ENCODE measurements at places on chromosomes 7 and 10.

GRCh38 chr7:100065452-100066186 is 15.9 kb downstream of the ZNF3 start:
- DNase-seq = no peak

DNA sequence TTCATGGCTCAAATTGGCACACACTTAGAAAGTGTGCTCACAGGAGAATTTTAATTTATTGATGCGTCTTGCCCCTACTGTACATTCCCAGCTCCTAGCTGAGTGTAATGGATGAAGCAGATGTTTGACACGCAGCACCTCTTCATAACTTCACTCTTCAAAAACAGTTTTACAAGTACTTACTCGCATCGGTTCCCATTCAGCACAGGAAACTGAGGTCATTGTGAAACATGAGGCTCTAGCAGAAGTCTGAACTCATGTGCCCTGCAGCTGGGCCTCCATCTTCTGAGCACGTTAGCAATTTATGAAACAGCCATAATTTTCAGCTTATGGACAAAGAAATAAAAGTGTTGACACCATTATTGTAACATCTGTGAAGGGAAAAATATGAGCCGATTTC is 558.9 kb upstream of the MGMT start:
- DNase-seq = no peak

DNA sequence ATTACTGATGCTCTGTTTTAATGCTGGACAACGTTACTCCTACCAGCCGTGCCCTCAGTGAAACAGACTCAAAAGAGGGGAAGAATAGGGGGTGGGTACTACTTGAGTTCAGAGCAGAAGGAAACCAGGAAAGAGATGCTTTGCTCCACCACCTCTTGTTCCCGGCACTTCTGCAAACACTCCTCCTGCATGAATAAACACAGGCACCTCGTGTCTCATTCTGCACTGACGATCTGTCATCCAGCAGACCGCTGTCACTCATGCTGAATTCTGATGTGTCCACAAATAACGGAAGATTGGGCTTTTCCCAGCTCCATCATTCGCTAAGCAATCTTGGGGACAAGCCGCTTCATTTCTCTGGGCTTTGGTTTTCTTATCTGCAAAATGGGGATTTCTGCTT is 26.7 kb downstream of the YWHAG start:
- DNase-seq = no peak

DNA sequence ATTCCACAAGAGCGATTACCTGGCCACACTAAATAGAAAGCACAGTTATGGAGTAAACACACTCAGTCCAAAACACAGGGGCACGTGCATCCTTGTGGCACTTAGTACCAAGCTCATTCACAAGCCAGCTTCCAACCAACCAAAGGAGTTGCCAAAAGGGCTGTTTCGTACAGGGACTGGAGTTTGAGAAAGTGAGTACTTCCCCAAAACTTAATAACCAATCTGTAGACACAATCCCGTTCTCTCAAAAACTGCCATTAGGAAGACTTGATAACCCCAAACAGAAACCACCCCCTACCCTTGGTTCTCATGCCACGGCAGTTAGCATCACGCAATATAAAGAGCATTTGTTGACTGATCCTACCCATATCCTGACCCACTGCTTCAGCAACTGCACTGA is 166.2 kb upstream of the ASAH2 start:
- DNase-seq = no peak

GRCh38 chr10:117621795-117622420 is 79.4 kb downstream of the EMX2 start:
- no peak for DNase-seq
